Hypothalamus (tissue), 51 donors: ENCODE measurements at places on chromosomes 4 and X.

DNA sequence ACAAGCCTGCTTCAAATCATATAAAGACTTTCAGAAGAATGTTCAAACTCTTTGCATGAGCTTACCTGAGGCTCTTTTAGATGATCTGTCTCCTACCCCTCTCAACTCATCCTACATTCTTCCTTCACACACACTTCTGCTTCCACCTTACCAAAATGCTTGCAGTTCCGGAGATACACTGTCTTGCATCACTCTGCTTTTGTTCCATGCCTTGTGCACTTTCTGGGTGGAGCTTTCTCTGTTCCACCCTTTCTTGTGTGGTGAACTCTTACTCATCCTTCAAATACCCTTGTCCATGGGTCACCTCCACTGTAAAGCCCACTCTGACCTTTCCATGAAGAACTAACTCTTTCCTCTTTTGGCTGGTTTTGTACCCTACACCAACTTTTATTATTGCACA lies 18.4 kb upstream of the MGST2 start:
- DNase-seq = no peak

- DNase-seq = no peak
Measured at GRCh38 chrX:47483306-47484268, 565 bp upstream of the ZNF41 start.

DNA sequence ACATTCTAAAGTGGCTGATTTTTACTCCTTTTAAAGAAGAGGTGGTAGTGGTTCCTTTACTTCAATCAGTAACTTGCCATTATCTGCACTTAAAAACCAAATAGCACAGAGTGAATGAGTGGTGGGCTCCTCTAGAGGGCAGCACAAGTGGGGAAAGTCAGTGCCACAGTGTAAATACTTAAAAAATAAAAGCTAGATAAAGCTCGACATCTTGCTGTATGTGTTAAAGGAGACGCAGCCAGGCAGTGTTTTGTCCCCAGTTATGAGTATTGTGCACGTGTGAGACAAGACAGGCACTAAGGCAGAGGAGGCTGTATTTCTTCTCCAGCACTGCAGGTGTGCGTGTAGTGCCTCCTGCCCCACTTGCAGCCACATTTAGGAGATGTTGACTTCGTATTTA lies 24.6 kb downstream of the NAP1L5 start:
- no peak for DNase-seq

- no peak for DNase-seq
Measured at GRCh38 chrX:153375571-153375970, 25.6 kb downstream of the PNMA6E start.
